NCI-H2081 treated with DMSO at 0.1 percent for 48 hours (cell line): ENCODE measurements at places on chromosomes 7 and 10.

- no peak for DNase-seq
These were observed 222.3 kb downstream of the SUGCT start for GRCh38 chr7:40356871-40357709.

DNA sequence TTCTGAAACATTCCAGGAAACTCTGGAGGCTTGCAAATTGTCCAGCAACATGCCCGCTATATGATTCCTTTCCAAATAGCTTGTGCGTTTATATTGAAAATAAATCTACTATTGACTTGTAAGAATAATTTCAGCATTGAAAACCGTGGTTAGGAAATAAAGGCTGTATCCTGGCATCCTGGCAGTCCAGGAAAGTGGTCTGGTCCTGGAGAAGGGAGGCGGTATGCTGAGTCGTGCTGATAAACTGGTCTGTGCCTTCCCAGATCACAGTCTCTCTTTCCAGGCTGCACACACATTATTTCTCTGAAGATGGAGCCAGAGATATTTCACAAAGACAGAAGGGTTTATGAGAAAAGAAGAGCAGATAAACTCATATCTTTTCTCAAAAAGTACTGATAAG is 350.1 kb upstream of the COBL start:
- no peak for DNase-seq

- DNase-seq, result no peak
These were observed 2.8 kb upstream of the GAL3ST4 start for GRCh38 chr7:100171087-100171681.

- no peak for DNase-seq
These were observed 7.0 kb downstream of the GPR26 start for GRCh38 chr10:123673198-123673597.

DNA sequence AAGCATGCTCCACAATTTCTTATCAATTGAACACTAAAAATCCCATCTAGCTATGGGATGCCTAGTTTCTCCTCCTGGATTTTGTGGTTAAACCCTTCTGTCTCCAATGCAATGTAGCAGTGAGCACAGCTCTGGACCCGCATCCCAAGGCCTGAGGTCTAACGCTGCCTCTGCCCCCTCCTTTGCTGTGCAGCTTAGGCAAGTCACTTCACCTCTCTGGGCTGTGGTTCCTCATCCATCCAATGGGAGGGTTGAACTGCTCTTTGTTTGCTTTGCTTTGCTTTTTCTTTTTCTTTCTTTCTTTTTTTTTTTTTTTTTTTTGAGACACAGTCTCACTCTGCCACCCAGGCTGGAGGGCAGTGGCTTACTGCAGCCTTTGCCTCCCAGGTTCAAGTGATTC is 69.2 kb downstream of the PARP12 start:
- DNase-seq, result no peak
